ENCODE measurements at places on chromosomes 2 and 18. TPM values are rescaled to one million over a fixed set of nuclear protein-coding genes. Genes with fewer than 3 reads are reported as not detected.

The TRAK2 gene
- polyA plus RNA-seq: 23.6 TPM

The KYNU gene
- polyA plus RNA-seq: 0.76 TPM

The C2orf72 gene
- 0.31 TPM for polyA plus RNA-seq

The NDUFAF7 gene
- polyA plus RNA-seq: 18.4 TPM

The ZNF396 gene
- 1.3 TPM for polyA plus RNA-seq

The REEP1 gene
- polyA plus RNA-seq: 88.7 TPM

The LINC00305 gene
- not detected for polyA plus RNA-seq

The PLA2R1 gene
- 1.4 TPM for polyA plus RNA-seq

The ACKR3 gene
- 22.4 TPM for polyA plus RNA-seq

The TLX2 gene
- not detected for polyA plus RNA-seq

The SPEG gene
- polyA plus RNA-seq: 208 TPM

The EMILIN1 gene
- polyA plus RNA-seq: 66.7 TPM

The SLC19A3 gene
- 0.67 TPM for polyA plus RNA-seq

The TYMS gene
- 45.0 TPM for polyA plus RNA-seq

The CPS1 gene
- 1.5 TPM for polyA plus RNA-seq

The FER1L5 gene
- polyA plus RNA-seq: 3.9 TPM

The CPSF3 gene
- polyA plus RNA-seq: 32.9 TPM

The CAMKMT gene
- 4.3 TPM for polyA plus RNA-seq
